Renal cortical epithelial cell (primary cell): ENCODE measurements at places on chromosomes 13 and 19. TPM values are rescaled to one million over a fixed set of nuclear protein-coding genes. Genes with fewer than 3 reads are reported as not detected.

The ZNF225 gene
- 3.5 and 9.2 TPM in 2 replicates for total RNA-seq

The PLIN5 gene
- 0.17 and 0.40 TPM in 2 replicates for total RNA-seq

The MAP4K1 gene
- total RNA-seq: 0.25 TPM in 1 of 2 replicates, not detected in the other

- no peak for DNase-seq
Observed at GRCh38 chr13:96898212-96898611, 96.1 kb downstream of the OXGR1 start.

The PSG11 gene
- total RNA-seq: not detected in 2 replicates

DNA sequence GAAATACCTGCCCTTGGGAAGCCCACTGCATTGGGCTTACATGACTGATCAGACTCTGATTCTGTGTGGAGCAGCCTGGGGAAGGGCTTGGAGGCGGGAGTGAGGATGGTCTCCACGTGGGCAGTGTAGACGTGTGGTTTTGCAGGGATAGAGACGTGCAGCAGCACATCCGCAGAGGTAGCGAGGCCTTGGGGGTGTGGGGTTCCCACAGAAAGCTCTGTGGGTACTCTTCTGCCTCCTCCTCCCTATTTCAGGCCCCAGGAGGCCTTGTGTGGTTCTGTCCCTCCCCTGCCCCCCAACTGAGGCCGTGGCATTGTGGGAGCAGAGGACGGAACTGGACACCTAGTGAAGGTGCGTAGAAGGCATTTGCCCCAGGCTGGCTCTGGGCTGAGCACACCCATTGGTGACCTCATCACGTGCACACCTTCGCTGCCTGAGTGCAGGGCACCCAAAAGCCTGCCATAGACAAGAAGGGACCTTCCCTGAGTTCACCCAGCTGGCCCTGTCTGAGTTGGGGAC is 28.9 kb downstream of the PPP1R37 start:
- DNase-seq: no peak

GRCh38 chr19:50000038-50000840 is 24.9 kb downstream of the VRK3 start:
- DNase-seq: no peak

DNA sequence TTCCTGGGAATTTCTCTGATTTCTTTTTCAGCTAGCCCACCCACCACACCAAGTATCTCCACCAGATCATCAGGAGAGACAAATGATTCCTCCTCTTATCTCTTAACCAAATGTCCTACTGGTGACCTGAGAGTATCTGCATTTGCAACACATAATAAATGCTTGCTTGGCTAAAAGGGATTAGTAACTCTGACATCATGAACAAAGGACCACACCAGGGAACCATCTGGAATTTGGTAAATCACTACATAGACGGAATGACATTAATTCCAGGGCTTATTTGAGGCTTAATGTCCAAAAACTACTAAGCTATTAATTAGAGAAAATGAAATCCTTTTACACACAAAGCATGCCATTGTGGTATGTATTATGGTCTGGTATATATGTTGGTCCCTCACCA is 139.0 kb downstream of the RAP2A start:
- DNase-seq: no peak

- no peak for DNase-seq
Observed at GRCh38 chr19:39379865-39380396, 11.0 kb downstream of the PAF1 start.

DNA sequence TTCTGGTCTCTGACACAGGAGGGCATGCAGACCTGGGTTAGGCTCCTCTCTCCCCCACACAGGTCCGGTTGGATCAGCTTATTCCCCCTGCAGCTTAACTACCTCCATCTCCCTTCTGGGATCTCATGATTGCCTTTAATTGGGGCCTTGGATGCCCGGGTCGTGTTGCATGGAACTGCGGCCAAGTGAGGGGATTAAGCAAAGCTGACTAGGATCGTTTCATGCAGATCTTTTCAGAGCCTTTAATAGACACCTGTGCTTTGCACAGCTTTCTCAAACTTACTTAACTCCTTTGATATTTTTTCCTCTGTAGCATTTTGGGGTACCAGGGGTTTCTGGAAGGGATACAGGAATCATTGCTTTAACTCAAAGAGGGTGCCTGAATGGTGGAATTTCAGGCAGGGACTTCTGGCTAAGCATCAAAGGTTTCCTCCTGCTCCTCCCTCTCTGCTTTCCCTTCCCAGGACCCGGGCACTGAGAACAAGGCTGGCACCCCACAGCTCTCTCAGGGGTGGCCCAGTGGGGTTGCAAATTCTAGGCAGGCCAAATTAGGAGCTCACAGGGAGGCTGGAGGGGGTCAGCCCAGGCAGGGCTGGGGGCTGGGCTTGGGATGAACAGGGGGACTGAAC is 477 bp downstream of the NFILZ start:
- no peak for DNase-seq

- DNase-seq: no peak
Observed at GRCh38 chr13:88937384-88937783, 1266.2 kb downstream of the SLITRK5 start.

GRCh38 chr13:41554180-41554579 is 96.8 kb downstream of the RGCC start:
- DNase-seq: no peak

The ZNF575 gene
- total RNA-seq: 0.25 TPM in 1 of 2 replicates, not detected in the other

- no peak for DNase-seq
Observed at GRCh38 chr19:8148410-8149260, 757 bp downstream of the FBN3 start.

DNA sequence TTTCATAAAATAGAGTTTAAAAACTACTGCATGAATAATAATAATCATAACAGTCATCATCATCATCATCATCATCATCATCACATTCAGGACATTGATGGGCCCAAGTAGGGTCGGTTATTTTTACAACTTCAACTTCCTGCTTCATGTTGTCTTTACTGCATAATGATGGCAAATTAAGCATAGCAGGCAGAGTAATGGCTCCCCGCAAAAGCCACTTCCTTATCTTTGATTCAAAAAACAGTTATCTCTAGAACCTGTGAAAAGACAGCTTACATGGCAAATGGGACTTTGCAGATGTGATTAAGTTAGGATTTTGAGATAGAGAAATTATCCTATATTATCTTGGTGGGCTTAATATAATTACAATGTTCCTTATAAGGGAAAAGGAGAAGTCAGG is 792.9 kb downstream of the LIG4 start:
- no peak for DNase-seq

- DNase-seq: no peak
Observed at GRCh38 chr13:59437544-59438301, 726.0 kb downstream of the DIAPH3 start.
